Left ventricle myocardium inferior (tissue), 1 donor: ENCODE measurements at places on chromosomes 3 and 15.

DNA sequence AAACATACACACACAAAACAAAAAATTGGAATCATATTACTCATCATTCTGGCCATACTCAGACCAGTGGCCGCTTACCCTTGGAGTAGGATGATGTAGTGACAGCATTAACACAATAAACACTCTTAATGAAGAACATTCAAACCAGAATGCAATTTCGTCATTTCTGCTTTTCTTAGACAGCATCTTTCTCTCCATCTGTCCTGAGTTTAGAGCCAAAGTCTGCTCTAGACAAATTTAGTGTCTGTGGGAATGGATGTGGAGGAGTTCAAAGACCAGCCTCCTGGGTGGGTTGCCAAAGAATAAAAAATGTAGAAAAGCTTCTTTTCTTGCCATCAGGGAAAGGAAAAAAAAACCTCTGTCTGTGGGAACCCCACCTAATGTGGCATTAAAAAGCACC lies 212.4 kb upstream of the POU1F1 start:
- no peak overlapping the region for H3K4me3 ChIP-seq
- H3K4me1 ChIP-seq: no peaks in the 10 kb centered on the region
- no peaks in the 10 kb centered on the region for H3K36me3 ChIP-seq
- H3K27me3 ChIP-seq: no peaks in the 10 kb centered on the region

GRCh38 chr3:78895528-78895927 lies 872.3 kb downstream of the ROBO1 start:
- H3K4me1 ChIP-seq: no peaks in the 10 kb centered on the region
- no peak overlapping the region for H3K4me3 ChIP-seq
- H3K27ac ChIP-seq: no peak overlapping the region
- H3K36me3 ChIP-seq: no peaks in the 10 kb centered on the region
- no peak for DNase-seq

DNA sequence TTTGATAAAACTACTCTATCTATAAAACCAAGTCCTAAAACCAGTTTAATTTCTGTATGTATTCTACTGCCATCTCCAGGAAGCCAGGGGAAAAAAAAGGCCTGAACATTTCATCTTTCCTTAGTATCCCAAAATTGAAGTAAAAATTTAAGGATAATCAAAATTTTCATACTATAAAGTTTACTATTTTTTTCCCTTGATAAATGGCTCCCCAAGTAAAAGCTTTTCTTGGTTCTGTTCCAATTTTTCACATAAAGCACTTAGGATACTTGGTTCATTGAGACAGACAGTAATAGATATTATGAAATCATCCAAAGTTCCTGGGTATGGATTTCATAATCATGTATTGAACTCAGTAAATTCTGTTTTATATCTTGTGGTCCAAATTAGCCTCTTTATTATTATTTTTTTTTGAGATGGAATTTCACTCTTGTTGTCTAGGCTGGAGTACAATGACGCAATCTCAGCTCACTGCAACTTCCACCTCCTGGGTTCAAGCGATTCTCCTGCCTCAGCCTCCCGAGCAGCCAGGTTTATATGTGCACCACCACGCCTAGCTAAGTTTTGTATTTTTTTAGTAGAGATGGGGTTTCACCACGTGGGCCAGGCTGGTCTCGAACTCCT lies 34.5 kb downstream of the ICE2 start:
- peaks cover 49% of the 10 kb centered on the region for H3K36me3 ChIP-seq
- no peak overlapping the region for H3K27ac ChIP-seq
- no peaks in the 10 kb centered on the region for H3K4me1 ChIP-seq

GRCh38 chr3:81910244-81910852 lies 148.9 kb upstream of the GBE1 start:
- H3K27ac ChIP-seq: no peak overlapping the region
- no peaks in the 10 kb centered on the region for H3K4me1 ChIP-seq
- no peaks in the 10 kb centered on the region for H3K36me3 ChIP-seq
- no peak overlapping the region for H3K4me3 ChIP-seq

DNA sequence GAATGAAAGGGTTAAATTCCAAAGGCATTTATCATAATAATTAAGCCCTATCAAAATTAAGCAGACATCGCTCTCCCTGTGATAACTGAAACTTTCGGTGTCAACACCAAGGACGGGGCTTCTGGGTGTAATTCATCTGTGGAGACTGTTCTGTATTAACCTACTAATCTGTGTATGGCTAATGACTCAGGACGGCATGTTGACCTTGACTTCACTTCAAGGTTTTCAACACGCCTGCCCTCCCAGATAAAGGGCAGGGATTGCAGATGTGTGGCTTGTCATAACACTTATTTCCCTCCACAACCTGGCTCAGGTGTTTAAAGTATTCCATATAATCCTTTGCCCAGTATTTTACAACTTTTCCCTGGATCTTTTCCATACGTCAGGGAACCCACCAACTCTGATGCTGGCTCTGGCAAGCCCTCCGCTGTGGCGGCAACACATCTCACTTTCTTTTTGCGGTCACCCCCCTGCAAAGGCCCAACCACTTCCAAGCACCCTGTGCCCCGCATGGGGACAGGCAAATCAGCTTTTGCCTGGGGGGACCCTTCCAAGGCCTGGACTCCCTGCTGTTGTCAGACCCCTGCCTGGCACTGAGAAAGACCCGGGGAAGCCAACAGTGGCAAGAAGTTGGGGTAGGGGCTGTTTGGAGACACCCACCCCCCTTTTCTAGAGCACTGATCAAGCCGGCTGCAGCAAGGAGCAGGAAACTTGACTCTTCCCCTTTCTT lies 93.2 kb upstream of the MEF2A start:
- peaks cover 56% of the 10 kb centered on the region for H3K4me1 ChIP-seq
- no peak overlapping the region for H3K4me3 ChIP-seq
- peak overlapping the region; percentile 91 for H3K27ac ChIP-seq
- no peaks in the 10 kb centered on the region for H3K27me3 ChIP-seq

DNA sequence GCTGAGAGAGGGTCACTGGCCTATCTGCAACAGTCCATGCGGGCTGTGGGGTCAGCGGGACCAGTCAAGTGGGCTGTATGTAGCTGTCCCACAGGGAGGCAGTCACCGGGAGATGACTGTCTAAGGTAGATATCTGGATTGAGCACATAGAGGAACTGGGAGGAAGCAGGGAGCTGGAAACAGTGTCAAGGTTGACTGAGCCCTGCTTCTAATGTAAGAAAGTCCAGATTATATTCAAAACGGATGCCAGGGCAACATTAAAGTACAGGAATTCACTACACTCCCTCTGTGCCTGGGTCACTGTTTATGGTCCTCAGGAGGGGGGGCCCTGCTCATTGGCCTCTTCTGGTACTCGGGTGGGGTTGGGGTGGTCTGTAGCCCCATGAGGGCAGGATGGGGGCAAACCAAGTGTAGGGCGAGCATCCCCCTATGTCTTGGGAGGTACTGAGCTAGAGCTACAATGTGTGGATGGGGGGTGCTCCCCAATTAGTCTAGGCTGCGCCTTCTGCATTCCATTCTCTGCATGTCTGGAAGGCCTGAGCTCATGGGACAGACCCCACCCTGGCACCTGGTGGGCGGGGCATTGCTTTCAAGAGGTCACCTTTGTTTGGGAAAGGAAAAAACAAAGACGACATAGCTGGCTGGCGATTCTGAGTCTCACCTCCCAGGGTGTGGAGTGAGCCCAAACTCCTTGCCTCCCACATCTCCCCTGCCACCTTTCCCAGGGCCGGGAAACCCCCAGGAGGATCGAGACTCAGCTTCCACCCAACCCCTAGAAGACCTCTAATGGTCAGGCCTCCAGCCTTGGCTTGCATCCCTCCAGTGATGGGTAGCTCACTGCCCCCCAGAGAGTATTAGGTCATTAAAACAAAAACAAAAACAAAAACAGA lies 45.1 kb upstream of the C15orf39 start:
- H3K36me3 ChIP-seq: no peaks in the 10 kb centered on the region
- H3K27me3 ChIP-seq: no peaks in the 10 kb centered on the region
- no peak overlapping the region for H3K27ac ChIP-seq
- DNase-seq: no peak
- no peak overlapping the region for H3K4me3 ChIP-seq

- H3K27me3 ChIP-seq: no peaks in the 10 kb centered on the region
- H3K4me3 ChIP-seq: no peak overlapping the region
- H3K36me3 ChIP-seq: no peaks in the 10 kb centered on the region
- peaks cover 35% of the 10 kb centered on the region for H3K4me1 ChIP-seq
These were observed 138.8 kb upstream of the HACD2 start for GRCh38 chr3:123723522-123724168.

DNA sequence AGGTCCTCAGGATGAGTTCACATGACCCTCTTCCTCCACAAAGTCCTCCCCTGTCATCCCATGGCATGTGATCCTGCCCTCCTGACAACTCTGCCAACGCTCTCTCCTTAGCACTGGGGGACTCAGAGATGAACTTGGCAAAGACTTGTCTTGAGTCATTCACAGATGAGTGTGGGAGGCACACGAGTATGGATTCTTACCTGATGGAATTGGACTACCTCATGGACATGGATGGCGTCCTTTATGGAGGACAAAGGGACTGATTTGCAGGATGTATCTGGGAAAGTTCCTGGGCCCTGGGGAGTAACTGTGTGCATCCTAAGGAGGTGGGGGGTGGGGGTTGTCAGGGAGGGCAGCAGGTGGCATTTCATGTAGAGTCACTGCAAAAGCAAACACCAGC lies 38.2 kb upstream of the TOPBP1 start:
- H3K27me3 ChIP-seq: no peaks in the 10 kb centered on the region
- no peak overlapping the region for H3K4me3 ChIP-seq

- no peaks in the 10 kb centered on the region for H3K36me3 ChIP-seq
- DNase-seq: no peak
- H3K4me1 ChIP-seq: peaks cover 55% of the 10 kb centered on the region
- H3K4me3 ChIP-seq: peak overlapping the region; percentile 98
These were observed 966 bp upstream of the PKM start for GRCh38 chr15:72231833-72232478.

- H3K4me3 ChIP-seq: no peak overlapping the region
- no peaks in the 10 kb centered on the region for H3K27me3 ChIP-seq
- no peak overlapping the region for H3K27ac ChIP-seq
- H3K36me3 ChIP-seq: no peaks in the 10 kb centered on the region
These were observed 311.5 kb downstream of the EDEM1 start for GRCh38 chr3:5498981-5499380.

GRCh38 chr3:13220991-13221390 lies 147.8 kb upstream of the IQSEC1 start:
- no peak overlapping the region for H3K27ac ChIP-seq
- H3K4me1 ChIP-seq: peaks cover 18% of the 10 kb centered on the region
- peaks cover 13% of the 10 kb centered on the region for H3K27me3 ChIP-seq
- H3K4me3 ChIP-seq: no peak overlapping the region

GRCh38 chr3:195774917-195775316 lies 36.8 kb downstream of the MUC4 start:
- no peaks in the 10 kb centered on the region for H3K4me1 ChIP-seq
- no peak overlapping the region for H3K27ac ChIP-seq
- H3K27me3 ChIP-seq: peaks cover 17% of the 10 kb centered on the region
- no peak overlapping the region for H3K4me3 ChIP-seq
- DNase-seq: peak; percentile 56

- H3K4me3 ChIP-seq: no peak overlapping the region
- DNase-seq: no peak
- no peaks in the 10 kb centered on the region for H3K4me1 ChIP-seq
- H3K27me3 ChIP-seq: peaks cover 10% of the 10 kb centered on the region
- no peaks in the 10 kb centered on the region for H3K36me3 ChIP-seq
These were observed 403.6 kb downstream of the ERC2 start for GRCh38 chr3:56064684-56065083.

GRCh38 chr3:188978421-188979171 lies 193.2 kb upstream of the TPRG1 start:
- H3K4me3 ChIP-seq: no peak overlapping the region
- no peaks in the 10 kb centered on the region for H3K36me3 ChIP-seq
- H3K27ac ChIP-seq: peak overlapping the region; percentile 43
- no peaks in the 10 kb centered on the region for H3K27me3 ChIP-seq
- DNase-seq: no peak
- H3K4me1 ChIP-seq: peaks cover 5% of the 10 kb centered on the region

DNA sequence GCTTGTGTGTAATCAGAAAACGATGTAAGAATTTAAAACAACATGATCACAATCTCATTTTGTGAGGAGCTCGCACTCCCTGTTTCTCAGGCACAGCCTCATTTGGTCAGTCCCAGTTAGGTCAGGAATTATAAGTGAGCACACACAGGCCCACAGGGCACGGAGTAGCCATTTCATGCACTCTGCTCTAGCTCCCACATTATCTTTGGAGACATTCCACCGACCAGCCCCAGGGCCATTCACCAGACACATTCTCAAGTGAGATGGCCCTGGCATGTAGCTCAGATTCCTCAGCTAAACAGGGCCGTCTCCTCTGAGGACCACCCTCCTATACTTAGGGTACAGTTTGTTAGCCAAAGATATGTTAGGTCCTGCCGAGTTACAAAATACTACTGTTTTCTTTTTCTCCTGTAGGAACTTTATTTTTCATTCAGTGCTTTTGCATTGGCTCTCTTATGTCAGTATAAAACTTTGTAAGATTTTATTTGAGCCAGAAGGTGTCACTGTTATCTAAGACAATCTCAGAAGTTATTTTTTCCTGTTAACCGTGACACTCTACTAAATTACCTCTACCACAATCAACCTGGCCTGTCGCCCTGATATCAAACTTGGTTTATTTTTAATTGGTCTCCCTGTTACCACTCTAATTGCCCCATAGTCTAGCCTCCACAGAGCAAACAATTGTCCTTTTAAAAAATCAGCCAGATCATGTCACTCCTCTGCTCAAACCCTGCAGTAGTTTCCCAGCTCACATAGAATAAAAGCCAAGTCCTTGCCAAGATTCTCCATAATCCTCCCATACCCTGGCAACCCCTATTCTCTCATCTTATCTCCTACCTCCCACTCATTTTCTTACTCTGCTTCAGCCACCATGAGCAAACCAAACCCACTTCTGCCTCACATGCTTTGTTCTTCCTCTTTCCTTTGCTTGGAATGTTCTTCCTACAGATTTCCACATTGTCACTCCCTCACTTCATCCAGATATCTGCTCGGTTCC lies 105.7 kb downstream of the PPP2R3A start:
- peak overlapping the region; percentile 80 for H3K27ac ChIP-seq
- no peaks in the 10 kb centered on the region for H3K27me3 ChIP-seq
- H3K36me3 ChIP-seq: peaks cover 8% of the 10 kb centered on the region
- peaks cover 45% of the 10 kb centered on the region for H3K4me1 ChIP-seq
- H3K4me3 ChIP-seq: no peak overlapping the region

GRCh38 chr3:164360738-164361406 lies 717.4 kb downstream of the SI start:
- no peaks in the 10 kb centered on the region for H3K4me1 ChIP-seq
- H3K36me3 ChIP-seq: no peaks in the 10 kb centered on the region
- no peaks in the 10 kb centered on the region for H3K27me3 ChIP-seq

- peaks cover 47% of the 10 kb centered on the region for H3K27me3 ChIP-seq
- no peak overlapping the region for H3K27ac ChIP-seq
- DNase-seq: no peak
- H3K4me1 ChIP-seq: no peaks in the 10 kb centered on the region
- no peaks in the 10 kb centered on the region for H3K36me3 ChIP-seq
- no peak overlapping the region for H3K4me3 ChIP-seq
These were observed 73.8 kb downstream of the MCTP2 start for GRCh38 chr15:94305133-94305532.
